ENCODE measurements at places on chromosomes 7 and 10.

DNA sequence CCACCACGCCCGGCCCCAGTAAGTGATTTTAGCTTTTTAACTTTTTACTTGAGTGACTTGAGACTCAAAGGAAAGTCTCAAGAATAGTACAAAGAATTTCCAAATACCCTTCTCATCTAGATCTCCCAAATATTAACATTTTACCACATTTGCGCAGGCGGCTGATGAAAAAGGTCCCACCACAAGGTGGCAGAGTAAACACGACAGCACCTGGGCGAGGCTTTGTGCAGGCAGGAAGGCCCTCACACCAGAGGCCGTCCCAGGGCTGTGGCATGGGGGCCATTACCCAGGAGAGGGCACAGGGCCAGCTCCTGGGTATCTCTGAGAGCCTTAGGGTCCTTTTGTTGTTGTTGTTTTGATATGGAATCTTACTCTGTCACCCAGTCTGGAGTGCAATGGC is 50.0 kb upstream of the WIPI2 start:
- peak; percentile 53 for DNase-seq

GRCh38 chr7:40676221-40676620 is 541.4 kb downstream of the SUGCT start:
- DNase-seq, result no peak

- no peak for DNase-seq
These were observed 2.7 kb downstream of the LAMB4 start for GRCh38 chr7:108127461-108127860.

GRCh38 chr7:5217851-5218331 is 27.9 kb downstream of the WIPI2 start:
- no peak for DNase-seq

- DNase-seq, result no peak
These were observed 326.3 kb upstream of the DGKB start for GRCh38 chr7:15228831-15229230.

GRCh38 chr7:25731068-25731845 is 420.7 kb upstream of the NFE2L3 start:
- no peak for DNase-seq

DNA sequence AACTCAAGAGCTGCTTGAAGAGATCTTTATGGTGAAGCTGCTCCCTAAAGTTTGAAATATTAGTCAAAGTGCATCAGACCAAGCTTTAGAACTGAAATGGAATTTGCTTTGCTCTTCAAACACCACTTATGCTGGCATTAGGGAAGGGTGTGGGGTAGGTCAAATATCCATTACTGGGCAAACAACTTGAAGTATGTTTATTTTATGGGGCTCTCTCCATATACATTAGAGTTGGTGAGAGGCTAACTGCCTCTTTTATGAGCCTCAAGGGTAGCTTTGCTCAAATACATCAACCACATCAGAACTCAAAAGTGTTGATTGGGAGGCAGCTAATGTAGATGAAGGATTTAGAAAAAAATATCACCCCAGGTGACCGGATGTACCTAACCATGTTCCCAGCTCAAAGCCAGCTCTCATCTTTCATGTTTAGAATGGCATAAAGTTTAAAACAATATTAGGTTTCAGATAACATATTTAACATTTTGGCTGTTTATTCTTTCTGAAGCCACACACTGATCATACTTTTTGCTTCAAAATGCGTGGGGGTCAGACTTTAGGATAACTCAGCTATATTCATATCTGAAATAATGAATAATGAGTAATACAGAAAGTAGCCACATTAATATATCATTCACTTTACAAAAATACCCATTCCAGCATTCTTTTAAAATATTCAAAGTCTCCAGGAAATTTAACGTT is 318.6 kb downstream of the PTEN start:
- DNase-seq, result no peak

DNA sequence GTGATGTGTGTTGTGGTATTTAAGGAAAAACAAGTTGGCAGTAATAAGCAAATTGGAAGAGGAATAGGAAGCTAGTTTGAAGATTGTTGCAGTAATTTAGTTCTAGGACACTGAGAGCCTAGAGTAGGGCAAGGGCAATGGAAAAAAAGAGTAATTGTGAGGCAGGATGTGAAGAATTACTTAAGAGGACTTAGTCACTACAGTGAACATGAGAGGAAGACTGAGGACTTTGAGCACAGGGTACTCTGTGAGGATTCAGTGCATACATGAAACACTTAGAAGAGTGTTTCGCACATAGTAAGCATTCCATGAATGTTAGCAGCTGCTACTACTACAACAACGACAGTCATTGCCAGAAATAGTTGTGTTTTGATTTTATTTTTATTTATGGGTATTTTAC is 30.9 kb upstream of the DKK1 start:
- DNase-seq, result no peak

DNA sequence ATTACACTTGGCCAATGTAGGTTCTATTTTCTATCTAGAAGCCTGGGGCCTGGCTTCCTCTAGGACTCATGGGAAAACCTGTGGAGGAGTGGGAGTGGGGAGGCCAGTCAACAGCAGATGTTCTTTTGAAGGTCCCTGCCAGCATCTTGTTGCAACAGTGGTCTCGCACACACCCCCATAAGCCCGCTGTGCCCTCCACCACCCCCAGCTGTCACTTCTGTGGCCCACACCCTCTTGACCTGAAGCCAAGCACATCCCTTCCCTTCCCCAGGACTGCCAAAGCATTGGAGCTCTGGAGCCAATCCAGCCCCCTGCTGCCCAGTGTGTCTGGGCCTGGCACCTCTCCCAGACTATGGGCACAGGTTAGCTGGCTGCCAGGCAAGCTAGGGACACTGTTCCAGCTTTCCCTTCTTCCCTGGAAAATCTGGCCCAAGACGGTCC is 1.9 kb upstream of the STX1A start:
- no peak for DNase-seq

GRCh38 chr10:47026301-47027107 is 115.3 kb downstream of the PTPN20 start:
- no peak for DNase-seq

DNA sequence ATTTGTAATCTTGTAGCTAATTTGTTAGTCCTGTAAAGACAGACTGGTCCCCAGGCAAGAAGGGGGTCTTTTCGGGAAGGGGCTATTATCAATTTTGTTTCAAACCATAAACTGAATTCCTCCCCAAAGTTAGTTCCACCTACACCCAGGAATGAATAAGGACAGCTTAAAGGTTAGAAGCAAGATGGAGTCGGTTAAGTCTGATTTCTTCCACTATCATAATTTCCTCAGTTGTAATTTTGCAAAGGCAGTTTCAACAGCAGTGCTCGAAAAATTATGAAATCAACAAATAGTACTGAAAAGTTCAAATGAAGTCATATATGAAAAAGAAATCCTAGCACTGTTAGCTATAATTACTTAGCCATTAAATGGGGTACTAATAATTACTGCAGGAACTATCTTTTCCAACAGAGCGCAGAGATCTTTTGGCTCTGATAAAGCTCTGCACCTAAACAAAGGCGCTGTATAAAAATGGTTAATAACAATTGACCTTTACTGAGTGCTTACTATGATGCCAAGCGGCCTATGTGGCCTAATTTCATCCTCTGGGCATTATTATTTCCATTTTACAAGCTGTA is 756 bp upstream of the SEC24C start:
- DNase-seq, result no peak

DNA sequence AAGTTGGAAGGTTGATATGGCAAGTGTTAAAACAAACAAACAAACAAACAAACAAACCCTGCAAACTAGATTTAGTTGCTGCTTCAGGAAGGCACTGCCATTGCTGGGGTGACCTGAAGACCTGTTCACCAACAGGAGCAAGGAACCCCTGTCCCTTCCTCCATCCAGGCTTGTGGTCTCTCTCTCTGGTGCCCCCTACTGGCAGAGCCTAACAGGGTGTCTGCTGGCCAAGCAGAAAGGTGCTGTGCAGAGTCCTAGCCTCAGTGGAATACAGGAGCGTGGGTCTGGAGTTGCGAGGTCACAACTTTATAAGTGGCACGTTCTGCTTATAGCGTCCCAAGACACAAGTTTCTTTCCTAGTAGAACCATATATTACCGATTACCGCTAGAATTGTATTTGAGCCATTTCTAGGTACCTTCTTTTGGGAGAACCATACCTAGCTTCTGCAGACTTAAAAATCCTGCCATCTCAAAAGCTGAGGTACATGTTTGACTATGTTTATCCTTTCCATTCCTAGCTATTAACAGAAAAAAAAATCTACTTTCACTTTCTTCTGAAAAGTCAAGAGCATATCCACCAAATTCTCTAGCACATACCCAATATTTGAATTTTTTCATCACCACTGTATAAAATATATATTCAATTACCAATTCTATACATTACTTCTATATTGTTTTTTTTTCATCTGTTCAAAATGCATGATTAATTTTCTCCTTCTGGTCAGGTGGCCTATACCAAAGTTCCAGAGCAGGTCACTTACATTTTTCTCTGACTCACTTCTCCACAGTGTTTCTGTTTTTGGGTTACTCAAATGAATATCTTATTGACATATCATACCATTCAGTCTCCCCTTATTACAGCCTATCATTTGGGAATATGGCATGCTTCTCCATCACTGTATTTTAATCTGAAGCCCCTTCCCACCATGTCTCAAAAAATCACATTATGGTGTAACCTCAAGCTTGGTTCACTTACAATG is 29.1 kb upstream of the CALD1 start:
- DNase-seq, result peak; percentile 81

DNA sequence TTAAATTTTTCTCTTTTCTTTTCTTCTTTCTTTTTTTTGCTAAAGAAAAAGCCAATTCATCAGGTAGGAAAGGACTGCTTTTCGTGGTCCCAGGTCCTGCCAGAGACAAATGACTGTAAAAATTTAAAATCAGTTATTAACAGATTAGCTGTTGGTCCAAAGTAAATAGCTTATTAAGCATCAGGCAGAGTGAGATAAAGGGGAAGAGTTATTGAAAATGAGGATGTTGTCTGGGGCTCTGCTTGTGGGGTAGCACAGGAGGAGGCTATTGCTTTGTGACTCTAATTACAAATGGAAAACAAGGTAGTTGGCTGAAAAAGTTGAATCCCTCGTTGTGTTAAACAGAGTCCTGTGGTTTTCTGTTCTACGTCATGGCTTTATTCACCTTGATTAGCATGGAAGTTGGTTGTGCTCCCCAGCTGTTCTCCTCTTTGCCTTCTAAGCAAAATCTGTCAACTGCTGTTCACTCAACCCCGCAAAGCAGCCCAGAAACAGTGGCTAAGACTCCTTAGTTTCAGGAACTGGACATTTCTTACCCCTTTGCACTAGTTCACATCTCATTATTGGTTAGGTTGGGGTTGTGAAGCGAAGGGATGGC is 128.9 kb downstream of the SNX10 start:
- DNase-seq, result no peak

- DNase-seq, result no peak
These were observed 117.9 kb upstream of the TMEM168 start for GRCh38 chr7:112908086-112908485.
